ENCODE measurements at places on chromosomes 3 and 15.

- DNase-seq = no peak
Observed at GRCh38 chr15:101611580-101612299, 40.4 kb downstream of the TM2D3 start.

DNA sequence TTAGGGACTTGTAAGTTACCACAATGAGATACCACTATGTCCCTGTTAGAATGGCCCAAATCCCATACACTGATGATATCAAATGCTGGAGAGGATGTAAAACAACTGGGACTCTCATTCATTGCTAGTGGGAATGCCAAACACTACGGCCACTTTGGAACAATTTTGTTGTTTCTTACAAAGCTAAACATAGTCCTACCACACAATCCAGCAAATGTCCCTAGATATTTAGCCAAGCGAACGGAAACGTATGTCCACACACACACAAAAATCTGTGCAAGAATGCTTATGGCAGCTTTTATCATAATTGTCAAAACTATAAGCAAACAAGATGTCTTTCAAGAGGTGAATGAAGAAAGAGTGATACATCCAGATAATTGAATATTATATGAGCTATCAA is 271.2 kb downstream of the CD47 start:
- DNase-seq = no peak

DNA sequence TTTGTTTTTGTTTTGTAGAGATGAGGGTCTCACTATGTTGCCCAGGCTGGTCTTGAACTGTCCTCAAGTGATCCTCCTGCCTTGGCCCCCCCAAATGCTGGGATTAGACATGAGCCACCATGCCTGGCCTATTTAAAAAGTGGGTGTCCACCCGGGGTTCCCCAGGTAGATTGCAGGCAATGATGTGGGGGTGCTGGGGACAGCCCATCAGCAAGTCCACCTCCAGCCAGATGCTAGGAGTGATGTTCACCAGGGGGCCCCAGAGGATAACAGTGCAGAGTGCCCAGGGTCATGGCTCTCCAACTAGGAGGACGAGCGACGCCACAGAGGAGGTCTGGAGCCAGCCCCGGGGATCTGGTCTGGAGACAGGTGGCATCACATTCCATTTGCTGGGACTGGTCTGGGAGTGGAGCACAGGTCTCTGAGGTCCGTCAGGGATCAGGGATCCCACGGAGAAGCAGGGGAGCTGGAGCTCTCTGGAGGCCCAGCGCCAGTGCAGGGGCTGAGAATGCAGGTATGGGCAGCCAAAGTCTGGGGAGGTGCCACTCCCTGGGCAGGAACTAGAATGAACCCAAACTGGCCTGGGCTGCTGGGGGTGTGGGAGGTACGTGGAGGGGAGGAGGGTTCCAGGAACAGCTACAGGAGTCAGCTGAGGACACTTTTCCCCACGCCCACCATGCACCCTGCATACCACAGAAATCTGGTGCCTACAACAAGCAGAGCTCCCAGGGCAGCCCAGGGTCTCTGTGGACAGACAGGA is 51.2 kb upstream of the PCSK6 start:
- DNase-seq = no peak

- DNase-seq = no peak
Observed at GRCh38 chr15:43889042-43889441, 62.2 kb downstream of the WDR76 start.

DNA sequence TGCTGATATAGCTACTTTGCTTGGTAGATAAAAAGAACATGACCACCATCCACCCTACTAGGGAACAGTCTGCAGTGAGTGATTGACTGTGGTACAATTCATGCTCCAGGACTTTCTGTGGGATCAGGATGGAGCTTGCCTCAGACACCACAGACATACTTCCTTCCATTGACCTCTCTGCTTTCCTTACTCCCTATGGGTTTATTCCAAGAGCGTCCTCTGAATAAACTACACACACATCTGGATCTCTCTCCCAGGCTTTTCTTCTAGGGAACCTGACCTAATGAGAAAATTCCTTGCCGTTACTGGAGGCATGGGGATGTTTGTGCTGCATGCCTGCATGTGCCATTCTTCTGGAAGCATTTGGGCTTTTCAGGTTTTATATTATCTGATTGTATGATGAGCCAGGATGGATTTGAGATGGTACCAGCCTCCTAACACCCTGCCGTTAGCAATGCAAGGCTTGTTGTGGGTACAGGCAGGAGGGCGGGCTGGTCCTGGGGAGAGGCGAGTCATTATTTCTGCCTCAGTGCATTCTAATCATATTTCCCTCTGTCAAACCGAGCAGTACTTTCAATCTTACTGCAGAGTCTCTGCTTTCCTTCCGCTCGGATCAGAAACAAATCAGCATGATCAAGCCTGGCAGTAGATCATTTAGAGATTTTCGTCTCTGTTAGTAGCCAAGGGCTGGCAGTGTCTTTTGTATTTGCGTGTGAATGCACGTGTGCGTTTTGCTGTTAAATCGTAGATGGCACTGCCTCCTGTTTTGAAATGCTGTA is 279.2 kb downstream of the PDCD6IP start:
- no peak for DNase-seq

- peak; percentile 73 for DNase-seq
Observed at GRCh38 chr3:151146071-151146730, 56.8 kb downstream of the GPR171 start.

DNA sequence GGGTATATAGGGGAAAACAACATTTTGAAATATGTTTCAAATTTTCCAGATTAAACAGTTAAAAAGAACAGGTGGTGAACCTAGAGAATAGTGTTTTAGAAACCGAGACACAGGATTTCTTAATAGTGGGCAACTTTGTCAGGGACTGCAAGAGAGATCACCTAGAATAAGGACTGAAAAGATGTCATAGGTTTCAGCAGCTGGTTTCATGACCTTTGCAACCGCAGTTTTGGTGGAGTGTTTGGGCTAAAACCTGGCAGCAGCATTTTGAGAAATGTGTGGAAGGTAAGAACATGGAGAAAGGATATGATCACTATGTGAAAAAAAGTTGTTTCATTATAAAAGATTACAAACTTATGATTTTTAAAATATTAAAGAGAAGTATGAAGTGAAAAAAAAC is 34.9 kb downstream of the PRKCI start:
- no peak for DNase-seq

DNA sequence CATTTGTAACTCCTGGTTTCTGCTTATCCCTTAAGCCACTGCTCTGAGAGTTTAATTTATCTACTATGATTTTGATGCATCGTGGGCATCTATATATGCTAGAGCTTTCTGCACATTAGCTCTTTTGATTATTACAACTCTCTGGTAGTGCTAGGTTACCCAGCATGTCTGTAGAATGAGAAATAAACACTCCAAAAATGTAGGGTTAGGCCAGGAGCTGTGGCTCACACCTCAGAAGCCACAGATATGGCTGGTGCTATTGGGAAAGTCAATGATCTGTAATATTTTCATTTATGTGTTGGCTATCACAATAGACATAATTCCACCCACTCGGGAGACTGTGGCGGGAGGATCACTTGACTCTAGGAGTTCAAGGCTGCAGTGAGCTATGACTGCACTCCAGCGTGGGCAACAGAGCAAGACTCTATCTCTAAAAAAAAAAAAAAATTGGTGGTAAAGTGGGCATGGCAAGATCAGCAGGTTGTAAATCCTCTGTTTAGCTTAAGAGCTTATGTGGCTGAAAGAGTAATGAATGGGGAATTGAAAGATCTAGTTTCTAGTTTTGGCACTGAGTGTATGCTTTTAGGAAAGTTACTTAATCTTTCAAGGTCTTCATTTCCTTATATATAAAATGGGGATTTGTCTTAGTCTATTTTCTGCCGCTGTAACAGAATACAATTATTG is 6.3 kb downstream of the TIGIT start:
- no peak for DNase-seq

DNA sequence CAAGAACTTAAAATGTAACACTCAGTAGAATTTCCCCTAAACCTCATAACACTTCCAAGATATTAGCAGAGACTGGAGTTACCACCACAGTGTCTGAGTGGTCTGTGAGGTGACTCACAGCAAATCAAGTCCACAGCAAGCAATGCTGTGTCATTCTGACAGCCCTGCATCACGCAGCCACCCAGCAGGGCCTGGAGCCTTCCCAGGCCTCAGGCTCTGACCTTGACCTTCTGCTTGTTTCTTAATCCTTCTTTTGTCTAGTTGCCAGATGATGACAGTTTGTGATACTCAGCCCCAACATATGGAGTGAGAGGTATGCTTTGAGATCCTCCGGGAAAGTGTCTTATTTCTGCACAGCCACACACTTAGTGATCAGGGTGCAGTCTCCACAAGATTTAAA is 82.5 kb downstream of the TOP2B start:
- DNase-seq = no peak

GRCh38 chr3:120052225-120052624 is 42.0 kb downstream of the GSK3B start:
- peak; percentile 25 for DNase-seq

DNA sequence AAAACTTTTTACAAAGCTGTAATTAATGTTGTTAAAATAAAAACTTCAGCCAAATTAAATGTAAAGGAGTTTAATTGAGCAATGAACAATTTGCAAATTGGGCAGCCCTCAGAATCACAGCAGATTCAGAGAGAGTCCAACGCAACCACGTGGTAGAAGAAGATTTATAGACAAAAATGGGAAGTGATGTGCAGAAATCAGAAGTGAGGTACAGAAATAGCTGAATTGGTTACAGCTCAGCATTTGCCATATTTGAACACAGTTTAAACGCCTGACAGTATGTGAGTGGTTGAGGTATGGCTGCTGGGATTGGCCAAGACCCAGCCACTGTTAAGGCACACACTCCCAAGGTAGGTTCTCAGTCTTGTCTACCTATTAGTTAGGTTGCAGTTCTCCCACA is 14.4 kb upstream of the PLA2G4D start:
- DNase-seq = no peak

DNA sequence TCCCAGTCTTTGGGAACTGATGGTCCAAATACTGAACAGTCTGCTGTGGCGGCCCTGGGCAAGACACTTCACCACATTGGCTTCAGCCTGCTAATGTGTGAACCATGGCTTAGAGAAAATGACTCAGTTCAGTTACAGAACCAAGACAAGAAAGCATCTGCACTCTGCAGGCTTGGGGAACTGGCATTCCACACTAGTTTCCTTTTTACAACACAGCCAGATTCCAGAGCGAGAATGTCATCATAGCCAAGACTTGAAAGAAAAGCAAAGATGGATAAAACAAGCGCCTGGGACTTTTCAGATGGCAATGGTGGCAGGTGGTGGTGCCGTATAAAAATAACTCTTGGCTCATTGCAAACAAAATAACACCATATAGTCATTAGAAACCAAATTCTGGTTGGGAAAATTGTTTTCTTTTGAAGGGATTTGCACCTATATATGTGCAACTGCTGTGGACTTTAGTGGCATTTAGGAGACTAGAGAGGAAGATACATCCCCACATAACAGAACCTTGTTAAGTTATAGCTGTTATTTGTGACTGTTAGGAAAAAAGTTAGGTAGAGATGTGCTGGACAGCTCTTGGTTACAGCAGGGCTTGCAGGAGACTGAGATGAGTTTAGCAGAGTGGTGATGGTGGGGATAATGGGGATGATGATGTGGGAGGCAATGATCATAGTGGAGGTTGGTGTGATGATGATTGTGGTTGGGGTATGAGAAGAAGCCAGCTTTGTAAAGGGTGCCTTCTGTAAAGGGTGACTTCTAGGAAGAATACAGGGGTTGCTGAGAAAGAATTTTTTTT is 273.6 kb downstream of the THRB start:
- no peak for DNase-seq

GRCh38 chr15:70154718-70155347 is 57.1 kb upstream of the TLE3 start:
- no peak for DNase-seq

DNA sequence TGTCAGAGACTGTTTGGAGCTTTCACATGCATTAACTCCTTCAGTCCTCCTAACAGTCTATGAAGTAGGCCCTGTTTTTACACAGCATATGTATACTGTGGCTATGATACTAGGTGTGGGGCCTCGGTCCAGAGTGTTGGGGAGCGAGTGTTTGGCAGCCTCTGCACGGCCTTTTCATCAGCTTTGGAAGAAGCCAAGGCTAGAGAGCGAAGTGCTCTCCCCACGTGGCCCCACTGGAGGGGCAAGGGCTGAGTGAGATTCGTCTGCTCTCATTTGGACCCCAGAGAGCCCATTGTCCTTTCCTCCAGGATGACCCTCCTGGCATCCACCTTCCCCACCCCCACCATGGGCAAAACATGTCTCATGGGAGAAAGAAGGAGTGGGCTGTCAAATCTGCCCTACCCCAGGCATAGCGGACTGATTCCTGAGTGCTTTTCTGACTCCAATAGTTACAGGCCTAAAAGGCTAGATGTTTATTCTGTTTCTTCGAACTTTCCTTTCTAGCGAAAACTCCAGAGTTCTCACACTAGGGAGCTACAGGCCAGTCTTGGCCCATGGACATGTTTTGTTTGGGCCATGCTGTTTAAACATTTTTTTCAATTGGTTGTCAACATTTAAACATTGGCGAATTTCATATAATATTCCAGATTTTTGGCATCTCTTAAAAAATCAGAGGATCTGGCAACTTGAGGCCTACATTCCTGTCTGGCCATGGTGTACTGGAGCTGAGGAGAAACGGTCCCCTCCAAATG is 76.0 kb downstream of the EEFSEC start:
- DNase-seq = no peak

- DNase-seq = no peak
Observed at GRCh38 chr3:100277255-100277800, 16.5 kb downstream of the TBC1D23 start.

Data from activated CD8-positive, alpha-beta T cell treated with anti-CD3 and anti-CD28 coated beads, Interleukin-2, amount 10 ng/mL, durations not matched to agents 7 days and 5 days (primary cell).